Glomerular endothelial cell (primary cell): ENCODE measurements at places on chromosomes 12 and 14.

DNA sequence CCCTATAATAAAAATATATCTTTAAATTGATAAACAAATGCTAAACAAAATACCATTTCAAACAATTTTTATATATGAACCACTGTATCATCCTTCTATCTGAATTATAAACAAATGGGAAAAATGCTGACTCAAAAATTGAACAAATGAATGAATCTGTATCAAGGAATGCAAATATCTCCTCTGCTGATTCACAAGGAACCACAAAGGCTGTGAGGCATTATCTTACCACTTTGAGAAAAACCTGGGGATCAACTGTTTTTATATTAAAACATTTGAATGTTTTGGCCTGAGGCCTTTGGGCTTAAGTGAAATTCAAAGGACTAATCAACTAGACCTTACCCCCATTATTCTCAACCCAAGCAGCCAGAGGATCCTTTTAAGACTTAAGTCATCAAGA is 86.3 kb downstream of the EML5 start:
- DNase-seq, result no peak

- no peak for DNase-seq
Measured at GRCh38 chr12:79143803-79144202, 279.2 kb downstream of the SYT1 start.

DNA sequence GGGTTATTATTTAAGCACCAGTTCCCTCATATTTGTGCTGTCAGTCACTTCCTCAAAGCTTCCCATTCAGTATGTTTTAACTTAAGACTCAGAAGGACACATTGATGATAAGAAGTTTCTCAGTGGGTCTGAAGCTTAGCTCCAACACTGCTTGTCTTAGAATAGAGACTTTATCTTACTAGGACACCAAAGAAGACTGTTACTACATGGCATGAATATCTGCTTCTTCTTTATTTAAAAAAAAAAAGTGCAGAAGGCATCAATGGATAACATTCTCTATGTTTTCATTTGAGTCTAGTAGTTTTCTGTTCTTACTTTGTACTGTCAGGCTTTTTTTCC is 404.2 kb downstream of the DAD1 start:
- DNase-seq, result no peak

DNA sequence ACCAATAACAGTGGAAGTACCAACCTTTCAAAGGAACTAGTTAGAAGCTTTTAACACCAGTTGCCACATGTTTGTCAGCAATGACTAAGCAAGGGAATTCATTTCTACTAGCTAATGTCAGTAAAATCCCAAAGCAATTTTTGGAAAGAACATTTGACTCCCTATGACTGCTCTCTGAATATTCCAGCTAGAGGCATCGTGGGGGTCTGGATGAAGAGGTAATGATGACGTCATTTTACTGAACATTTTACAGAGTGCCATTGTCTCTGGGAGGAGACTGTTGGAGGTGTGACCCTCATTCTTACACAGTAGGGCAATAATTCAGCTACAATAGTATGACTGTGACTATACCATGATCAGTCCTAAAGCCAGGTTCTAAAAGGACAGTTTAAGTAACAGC is 204.8 kb downstream of the ITPR2 start:
- DNase-seq, result no peak

DNA sequence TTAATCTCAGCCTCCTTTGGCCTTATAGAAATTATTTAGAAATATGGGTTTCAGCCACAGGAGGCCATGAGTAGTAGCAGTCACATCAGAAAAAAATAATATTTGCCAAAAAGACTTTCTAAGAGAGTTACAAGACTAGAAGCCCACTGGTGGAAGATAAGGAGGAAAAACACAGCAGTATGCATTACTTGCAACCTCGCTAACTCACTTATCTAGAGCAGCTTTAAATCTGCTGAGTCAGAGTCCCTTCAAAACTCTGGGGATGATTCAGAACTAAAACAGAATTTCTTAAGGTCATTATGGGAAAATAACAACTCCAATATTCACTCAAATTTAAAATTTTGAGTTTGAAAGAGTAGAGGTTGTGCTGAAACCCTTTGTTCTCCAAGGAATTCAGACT is 6.2 kb downstream of the OR4K17 start:
- DNase-seq, result no peak

- no peak for DNase-seq
Measured at GRCh38 chr14:101155575-101155974, 252.1 kb upstream of the RTL1 start.
